LoVo (cell line): ENCODE measurements at places on chromosomes 1 and 21.

GRCh38 chr1:30929944-30930525 is 21.5 kb upstream of the SDC3 start:
- DNase-seq = no peak

DNA sequence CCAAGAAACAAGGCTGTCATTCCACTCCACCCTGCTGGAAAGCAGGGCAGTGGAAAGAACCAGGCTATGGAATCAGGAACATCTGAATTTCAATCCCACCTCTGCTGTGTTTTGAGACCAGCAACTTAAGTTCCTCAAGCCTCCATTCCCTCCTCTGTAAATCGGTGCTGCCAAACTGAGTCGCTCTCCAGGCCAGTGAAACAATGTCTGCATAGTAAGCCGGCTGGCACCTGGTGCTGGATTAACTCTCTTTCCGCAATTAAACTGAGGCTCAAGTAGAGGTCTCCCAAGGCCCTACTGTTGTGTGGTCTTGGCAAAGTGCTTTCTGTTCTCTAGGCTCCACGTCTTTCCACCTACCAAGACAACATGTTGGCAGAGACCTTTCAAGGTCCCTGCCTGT is 65.3 kb downstream of the SSBP3 start:
- no peak for DNase-seq

DNA sequence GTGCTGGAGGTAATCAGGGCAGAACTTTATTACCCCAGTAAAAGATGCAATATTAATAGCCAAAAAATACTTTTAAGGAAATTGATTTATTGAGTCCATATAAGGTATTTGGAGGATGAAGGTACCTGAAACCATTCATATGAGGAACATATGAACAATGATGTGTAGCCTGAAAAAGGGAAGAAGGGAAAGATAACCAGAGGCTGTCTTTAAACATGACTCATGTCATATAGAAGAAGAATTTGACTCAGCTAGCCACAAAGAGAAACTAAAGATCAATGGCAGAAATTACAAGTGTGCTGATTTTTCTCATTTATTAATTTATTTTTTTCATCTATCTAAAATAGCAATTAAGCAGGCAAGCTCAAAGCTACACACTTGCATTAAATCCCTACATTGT is 136.2 kb upstream of the DUSP10 start:
- DNase-seq = no peak

- DNase-seq = no peak
Observed at GRCh38 chr1:211527888-211528287, 35.9 kb upstream of the RD3 start.

GRCh38 chr1:109492779-109493178 is 1.1 kb upstream of the CYB561D1 start:
- DNase-seq = no peak

GRCh38 chr21:19458295-19458694 is 1054.7 kb upstream of the TMPRSS15 start:
- no peak for DNase-seq

GRCh38 chr1:186424539-186424938 is 36.4 kb downstream of the PDC start:
- DNase-seq = no peak

DNA sequence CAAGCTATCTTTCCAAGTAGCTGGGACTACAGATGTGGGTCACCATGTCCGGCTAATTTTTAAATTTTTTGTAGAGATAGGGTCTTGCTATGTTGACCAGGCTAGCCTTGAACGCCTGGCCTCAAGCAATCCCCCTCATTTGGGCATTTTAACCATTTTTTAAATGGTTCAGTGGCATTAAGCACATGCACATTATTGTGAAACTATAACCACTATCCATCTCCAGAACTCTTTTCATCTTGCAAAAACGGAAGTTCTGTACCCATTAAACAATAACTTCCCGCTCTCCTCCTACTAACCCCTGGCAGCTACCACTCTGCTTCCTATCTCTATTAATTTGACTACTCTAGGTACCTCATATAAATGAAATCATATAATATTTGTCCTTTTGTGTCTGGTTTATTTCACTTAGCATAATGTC is 4.8 kb upstream of the IL6R start:
- DNase-seq = no peak

DNA sequence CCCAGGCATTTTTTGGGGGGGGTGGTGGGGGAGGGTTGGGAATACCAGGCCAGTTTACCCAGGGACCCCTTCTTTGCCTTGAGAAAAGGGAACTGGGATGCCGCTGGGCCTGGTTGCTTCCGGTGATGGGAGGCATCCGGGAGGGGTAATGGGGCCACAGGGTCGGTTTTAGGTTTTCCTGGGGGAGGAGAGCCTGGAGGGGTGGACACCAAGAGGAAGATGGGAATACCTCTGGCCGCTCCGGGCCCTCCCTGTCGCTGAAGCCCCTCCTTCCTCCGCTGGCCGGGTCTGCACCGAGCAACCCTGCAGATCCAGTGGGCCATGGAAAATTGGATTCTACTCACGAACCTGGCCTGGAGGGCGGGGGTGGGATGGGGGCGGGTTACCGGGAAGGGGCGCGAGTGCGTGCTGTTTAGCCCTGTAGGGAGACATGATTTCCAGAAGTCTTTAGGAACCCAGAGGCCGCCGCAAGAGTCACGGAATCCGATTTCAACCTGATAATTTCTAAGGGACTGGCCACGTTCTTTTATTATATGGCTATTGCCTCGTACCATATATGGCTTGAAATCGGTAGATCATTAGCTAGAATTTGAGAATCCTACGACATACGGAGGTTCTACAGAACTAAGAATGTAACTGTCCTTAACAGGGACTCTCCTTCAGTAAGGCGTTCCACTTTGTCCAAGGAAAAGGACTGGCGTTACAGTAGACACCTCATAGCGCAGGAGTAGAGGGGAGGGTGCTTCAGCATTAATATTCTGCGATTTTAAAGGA is 749 bp downstream of the AKIRIN1 start:
- DNase-seq = no peak

- no peak for DNase-seq
Observed at GRCh38 chr1:199029401-199029800, 390.6 kb downstream of the PTPRC start.

- no peak for DNase-seq
Observed at GRCh38 chr1:153362187-153362775, 4.6 kb downstream of the S100A9 start.

DNA sequence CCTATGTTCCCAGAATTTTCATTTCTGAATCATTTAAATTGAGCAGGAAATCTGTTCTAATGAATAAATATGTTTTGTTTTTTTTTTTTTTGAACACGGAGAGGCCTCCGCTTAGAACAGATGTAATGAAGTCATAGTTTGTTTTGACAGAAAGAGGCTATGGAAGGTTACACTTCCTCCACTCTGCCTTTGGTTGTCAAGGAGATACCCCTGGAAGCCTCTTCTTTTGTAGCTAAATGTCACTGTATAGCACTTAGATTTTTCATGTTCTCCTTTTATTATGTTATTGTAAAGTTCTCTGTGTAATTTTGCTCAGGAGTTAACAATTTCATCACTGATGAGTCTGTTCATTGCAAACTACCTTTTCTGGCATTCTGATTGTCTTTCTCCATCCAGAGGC is 22.7 kb upstream of the GNG12 start:
- DNase-seq = no peak

DNA sequence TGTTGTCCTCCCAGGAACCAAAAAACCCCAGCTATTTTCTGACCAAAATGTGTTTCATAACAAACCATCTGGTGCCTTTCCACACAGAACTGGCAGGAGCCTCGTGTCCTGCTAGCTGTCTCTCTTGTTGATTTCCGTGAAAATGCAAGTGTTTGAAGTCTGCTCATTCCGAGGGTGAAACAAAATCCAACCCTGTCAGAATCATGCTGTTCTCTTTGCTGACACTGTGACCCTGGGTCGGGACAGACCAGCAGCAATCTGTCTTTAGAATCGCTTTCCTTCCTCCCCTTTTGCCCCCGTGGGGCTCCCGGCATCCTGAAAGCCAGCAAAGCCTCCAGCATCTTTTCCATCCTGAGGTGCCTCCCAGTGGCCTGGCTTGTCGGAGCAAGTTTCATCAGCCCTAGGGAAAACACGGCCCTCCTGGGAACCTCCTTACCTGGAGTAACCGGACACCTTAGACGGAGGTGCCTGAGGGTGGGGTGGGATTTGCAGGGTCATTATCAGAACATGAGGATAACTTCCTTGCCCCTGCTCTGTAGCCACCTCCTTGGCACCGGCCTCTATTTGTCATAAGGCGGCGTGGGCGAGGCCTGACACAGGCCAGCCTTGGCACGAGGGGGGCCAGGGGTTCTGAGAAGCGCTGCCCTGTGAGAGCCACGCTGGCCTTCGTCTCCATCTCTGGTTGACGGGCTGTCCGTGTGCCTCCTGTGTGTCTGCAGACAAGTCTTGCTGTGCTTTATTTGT is 24.9 kb downstream of the LDLRAP1 start:
- DNase-seq = no peak
